Aorta (tissue), 5 donors: ENCODE measurements at places on chromosomes 13 and 19. TPM values are rescaled to one million over a fixed set of nuclear protein-coding genes. Genes with fewer than 3 reads are reported as not detected.
A peak's percentile ranks its signal among the peaks of the same experiment; 100 is the strongest.

ATXN8OS gene
- total RNA-seq = not detected

GRCh38 chr13:73984949-73985691, 149.1 kb downstream of the KLF12 start:
- DNase-seq = no peak

DNA sequence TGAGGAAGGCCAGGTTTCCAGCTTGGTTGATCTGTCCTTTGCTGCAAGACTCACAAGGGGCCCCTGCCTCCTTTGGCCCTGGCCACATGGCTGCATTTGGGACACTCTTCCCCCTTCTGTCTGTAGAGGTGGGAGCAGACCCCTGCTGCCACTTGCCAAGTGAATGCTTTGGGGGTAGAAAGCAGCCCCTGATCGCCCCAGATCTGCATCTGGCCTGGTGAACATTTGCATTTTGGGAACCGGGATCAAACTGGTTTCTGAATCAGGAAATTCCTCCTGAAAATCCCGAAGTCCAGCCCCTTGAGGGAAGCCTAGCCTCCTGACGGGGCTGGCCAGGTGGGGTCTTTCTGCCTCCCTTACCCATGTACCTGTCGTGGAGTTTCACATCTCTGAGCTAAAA, 14.9 kb downstream of the DPF1 start:
- no peak for DNase-seq

DNA sequence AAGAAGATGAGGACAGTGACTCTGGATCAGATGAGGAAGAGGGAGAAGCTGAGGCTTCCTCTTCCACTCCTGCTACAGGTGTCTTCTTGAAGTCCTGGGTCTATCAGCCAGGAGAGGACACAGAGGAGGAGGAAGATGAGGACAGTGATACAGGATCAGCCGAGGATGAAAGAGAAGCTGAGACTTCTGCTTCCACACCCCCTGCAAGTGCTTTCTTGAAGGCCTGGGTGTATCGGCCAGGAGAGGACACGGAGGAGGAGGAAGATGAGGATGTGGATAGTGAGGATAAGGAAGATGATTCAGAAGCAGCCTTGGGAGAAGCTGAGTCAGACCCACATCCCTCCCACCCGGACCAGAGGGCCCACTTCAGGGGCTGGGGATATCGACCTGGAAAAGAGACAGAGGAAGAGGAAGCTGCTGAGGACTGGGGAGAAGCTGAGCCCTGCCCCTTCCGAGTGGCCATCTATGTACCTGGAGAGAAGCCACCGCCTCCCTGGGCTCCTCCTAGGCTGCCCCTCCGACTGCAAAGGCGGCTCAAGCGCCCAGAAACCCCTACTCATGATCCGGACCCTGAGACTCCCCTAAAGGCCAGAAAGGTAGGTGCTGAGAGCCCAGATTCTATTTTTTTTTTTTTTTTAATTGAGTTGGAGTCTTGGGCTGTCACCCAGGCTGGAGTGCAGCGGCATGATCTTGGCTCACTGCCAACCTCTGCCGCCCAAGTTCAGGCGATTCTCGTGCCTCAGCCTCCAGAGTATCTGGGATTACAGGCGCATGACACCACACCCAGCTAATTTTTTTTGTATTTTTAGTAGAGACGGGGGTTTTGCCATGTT, 2.3 kb downstream of the PPP1R15A start:
- DNase-seq = peak; percentile 67

GRIK5 gene
- total RNA-seq = 24.5 TPM

CCL25 gene
- not detected for total RNA-seq

- no peak for DNase-seq
Measured at GRCh38 chr13:94901070-94901469, 188.7 kb upstream of the SOX21 start.

PIH1D1 gene
- total RNA-seq = 45.0 TPM

- no peak for DNase-seq
Measured at GRCh38 chr13:44605275-44605674, 29.1 kb upstream of the TSC22D1 start.

FDX2 gene
- total RNA-seq = 17.3 TPM

DNA sequence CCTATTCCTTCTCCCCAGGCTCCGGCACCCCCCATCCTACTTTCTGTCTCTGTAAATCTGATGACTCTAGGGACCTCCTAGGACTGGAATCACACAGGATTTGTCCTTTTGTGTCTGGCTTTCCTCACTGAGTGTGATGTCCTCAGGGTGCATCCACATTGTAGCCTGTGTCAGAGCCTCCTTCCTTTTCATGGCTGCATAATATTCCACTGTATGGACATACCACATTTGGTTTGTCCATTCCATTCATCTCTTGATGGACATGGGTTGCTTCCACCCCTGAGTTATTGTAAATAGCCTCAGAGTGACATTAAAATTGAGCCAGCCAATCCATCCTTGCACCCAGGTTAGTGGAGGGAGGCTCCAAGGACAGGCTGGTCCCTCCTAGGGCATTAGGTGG, 22.8 kb upstream of the NMRK2 start:
- no peak for DNase-seq

DNA sequence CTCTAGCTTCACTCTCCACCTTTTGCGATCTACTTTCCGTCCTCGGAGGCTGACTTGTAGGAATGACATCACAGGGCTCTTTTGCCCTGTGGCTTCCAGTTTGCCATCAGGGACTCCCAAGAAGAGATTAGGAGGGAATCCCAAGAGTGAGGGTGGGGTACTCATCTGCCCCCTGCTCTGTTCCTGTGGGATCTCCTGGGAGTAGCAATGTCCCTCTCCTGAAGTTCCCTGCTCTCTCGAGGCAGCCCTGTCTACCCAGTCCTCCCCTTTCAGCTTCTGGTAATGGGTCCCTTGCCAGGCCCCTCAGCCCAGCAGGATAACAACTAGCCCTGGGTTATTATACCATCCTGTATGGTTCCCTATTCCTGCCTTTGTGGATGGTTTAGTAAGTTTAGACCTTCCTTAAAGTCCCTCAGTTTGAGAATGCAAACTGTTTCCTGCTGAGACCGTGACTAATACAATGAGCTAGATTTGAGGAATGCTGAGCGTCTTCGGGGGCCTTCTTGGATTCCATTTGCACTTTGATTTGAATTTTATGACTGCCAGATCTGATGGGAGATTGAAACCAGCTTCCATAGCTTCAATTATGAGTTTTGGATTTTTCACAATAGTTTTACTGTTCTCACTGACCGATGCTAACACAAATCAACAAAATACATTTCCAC, 73.7 kb upstream of the IPO5 start:
- DNase-seq = no peak

UPK1A gene
- not detected for total RNA-seq

GRCh38 chr13:27379694-27380641, 44.5 kb upstream of the GTF3A start:
- peak; percentile 56 for DNase-seq

DNA sequence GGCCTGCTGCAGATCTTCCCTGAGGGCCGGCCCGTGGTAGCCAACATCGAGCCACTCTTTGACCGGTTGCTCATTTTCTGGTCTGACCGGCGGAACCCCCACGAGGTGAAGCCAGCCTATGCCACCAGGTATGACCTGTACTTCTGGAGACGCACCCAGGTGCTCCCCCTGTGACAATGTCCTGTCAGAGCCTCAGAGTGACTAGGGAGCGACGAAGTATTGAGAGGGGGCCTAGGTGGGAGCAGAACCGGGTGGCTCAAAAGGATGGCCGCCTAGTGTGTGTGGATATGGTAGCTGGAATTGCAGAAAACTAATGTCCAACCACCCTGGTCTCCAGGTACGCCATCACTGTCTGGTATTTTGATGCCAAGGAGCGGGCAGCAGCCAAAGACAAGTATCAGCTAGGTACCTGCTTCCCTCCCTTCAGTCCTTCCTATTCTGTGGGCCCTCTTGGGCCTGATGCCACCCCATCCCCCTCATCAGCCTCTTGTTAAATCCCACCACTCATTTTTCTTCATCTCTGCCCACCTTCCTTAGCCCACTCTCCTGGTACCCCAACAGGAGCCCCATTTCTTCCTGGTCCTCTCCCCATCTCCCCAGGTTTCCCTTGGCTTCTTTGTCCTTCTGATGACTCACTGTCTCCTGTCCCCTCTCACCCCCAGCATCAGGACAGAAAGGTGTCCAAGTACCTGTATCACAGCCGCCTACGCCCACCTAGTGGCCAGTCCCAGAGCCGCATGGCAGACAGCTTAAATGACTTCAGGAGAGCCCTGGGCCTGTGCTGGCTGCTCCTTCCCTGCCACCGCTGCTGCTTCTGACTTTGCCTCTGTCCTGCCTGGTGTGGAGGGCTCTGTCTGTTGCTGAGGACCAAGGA, 8.4 kb downstream of the EGLN2 start:
- DNase-seq = peak; percentile 68

DNA sequence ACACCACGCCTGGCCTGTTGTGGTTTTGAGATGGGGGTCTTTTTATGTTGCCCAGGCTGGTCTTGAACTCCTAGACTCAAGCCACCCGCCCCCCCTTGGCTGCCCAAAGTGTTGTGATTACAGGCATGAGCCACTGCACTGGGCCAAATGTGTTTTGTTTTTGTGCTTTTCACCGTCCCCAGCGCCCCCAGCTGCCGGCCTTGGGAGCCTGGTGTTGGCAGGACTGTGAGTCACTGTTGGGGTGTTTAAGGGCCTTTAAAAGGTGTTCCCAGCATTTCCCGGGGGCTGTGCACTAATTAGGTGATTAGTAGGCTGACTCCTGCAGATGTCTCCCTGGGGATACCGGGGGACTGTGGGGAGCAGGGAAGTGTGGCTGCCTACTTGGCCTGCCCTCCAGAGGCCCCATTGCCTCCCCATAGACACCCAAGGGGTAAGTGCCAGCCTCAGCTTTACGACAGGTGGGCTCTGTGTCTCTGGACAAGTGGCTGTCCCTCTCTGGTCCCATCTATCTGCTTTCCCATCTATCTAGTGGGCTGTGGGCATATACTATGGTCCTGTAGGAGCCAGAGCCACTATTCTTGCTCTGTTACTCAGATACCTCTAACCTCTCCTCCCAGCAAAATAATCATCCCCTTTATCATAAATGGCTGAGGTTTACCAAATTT, 11.8 kb upstream of the TLE5 start:
- DNase-seq = no peak

DNA sequence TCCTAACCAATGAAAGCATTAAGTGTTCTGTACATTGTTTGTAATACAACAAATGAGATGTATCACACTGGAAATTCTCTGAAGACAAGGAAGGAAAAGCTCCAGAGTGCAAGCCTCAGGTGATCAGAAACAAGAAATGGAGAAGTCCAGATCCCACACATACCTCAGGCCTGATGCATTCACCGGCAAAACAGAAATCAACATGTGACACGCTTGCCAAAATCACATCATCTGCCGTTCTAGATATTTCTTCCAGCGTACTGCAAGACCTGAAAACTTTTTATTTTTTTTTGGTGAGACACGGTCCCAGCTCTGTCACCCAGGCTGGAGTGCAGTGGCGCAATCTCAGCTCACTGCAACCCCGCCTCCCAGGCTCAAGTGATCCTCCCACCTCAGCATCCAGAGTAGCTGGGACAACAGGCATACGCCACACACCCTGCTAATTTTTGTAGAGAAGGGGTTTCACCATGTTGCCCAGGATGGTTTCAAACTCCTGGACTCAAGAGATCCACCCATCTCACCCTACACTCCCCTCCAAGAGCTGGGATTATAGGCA, 48.6 kb downstream of the FOXO1 start:
- DNase-seq = no peak

RASAL3 gene
- 6.3 TPM for total RNA-seq

DNA sequence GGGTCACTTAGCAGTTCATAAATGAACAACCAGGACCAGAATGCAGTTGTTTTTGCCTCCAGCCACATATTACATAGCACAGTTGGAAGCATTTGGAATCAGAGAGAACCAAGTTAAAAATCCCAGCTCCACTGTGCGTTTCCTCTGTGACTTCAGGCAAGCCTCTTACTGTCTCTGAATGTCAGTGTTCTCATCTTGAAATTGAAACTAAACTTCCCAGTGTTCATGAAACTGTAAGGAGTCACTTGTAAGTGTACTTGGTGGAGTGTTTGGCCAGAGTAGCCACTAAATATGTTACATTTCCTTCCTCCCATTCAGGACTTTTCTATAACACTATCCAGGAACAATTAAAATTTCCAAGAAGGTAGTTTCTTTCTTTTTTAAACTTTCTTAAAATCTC, 276.8 kb downstream of the KCNRG start:
- DNase-seq = no peak

CYP2A7 gene
- total RNA-seq = not detected

- DNase-seq = no peak
Measured at GRCh38 chr19:11510444-11510843, 4.8 kb upstream of the ZNF653 start.

BCAM gene
- 146 TPM for total RNA-seq

- no peak for DNase-seq
Measured at GRCh38 chr19:32581705-32582179, 752 bp downstream of the PDCD5 start.

GRCh38 chr19:58252102-58252685, 23.5 kb downstream of the ZNF544 start:
- DNase-seq = no peak

PIN1 gene
- 45.8 TPM for total RNA-seq

KCNN4 gene
- 4.3 TPM for total RNA-seq

GRCh38 chr13:29516880-29517279, 78.6 kb downstream of the SLC7A1 start:
- DNase-seq = no peak

LILRB1 gene
- total RNA-seq = 7.7 TPM

KLF2 gene
- 98.9 TPM for total RNA-seq

DNA sequence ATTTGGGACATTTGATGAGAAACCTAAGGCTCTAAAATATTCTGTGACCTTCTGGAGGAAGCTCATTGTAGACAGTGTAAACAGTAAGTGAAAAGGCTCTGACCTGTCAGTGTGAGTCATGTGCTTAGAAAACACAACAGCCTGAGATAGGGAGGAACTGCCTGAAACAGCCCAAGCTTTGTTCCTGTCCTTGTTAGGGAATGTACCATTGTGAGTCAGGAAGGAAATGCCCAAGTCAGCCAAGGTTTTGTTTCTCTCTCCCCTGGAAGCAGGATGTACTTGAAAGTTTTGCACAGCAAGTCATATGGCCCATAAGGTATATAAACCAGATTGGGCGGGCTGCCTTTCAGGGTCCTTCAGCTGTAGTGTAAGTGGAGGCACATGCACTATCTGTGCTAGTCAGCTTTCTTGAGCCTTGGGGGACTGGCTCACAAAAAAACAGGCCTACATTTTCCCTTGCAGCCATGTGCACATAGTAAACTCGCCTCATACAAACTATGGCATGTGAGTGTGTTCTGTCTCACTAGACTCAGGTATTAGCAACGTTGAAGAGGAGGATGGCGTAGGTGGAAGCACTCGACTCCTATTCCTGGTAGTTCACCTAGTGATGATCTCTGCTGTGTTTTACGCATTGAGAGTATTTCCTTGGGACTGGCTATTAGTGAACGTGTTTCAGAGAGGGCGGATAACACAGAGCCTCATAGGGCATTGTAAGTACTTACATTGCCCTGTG, 141.2 kb upstream of the KLHL1 start:
- DNase-seq = no peak

SMG9 gene
- 29.2 TPM for total RNA-seq
